ENCODE measurements at places on chromosomes 1 and 21.

- no peak for DNase-seq
These were observed 22.1 kb downstream of the ACOT11 start for GRCh38 chr1:54570161-54570560.

GRCh38 chr1:40652979-40653378 is 12.5 kb downstream of the RIMS3 start:
- DNase-seq, result no peak

- no peak for DNase-seq
These were observed 478.1 kb downstream of the PLA2G4A start for GRCh38 chr1:187306710-187307415.

GRCh38 chr1:184442260-184442659 is 55.4 kb downstream of the C1orf21 start:
- no peak for DNase-seq

- peak; percentile 26 for DNase-seq
These were observed 8.9 kb upstream of the CD48 start for GRCh38 chr1:160720356-160721085.

GRCh38 chr1:114048232-114048631 is 69.0 kb downstream of the OLFML3 start:
- no peak for DNase-seq
